Gastroesophageal sphincter (tissue), 4 donors: ENCODE measurements at places on chromosomes 7 and 10. TPM values are rescaled to one million over a fixed set of nuclear protein-coding genes. Genes with fewer than 3 reads are reported as not detected.

The TUBB8 gene
- total RNA-seq: not detected

The NEUROD6 gene
- total RNA-seq: not detected

The SLC18A3 gene
- total RNA-seq: 1.7 TPM

The FOXI2 gene
- not detected for total RNA-seq

The SEMA3C gene
- total RNA-seq: 115 TPM

The CPA1 gene
- not detected for total RNA-seq

The TET1 gene
- 12.4 TPM for total RNA-seq

The TMEM254 gene
- 7.8 TPM for total RNA-seq

The CH25H gene
- 16.8 TPM for total RNA-seq

The ATP5MK gene
- total RNA-seq: 463 TPM

The ABCB1 gene
- total RNA-seq: 10.5 TPM

The BEND7 gene
- total RNA-seq: 23.4 TPM

The SVOPL gene
- not detected for total RNA-seq

The ASAH2 gene
- total RNA-seq: 0.62 TPM

The P4HA1 gene
- total RNA-seq: 25.2 TPM

The CREB5 gene
- total RNA-seq: 7.8 TPM

The DDC gene
- total RNA-seq: not detected

The OR9A2 gene
- total RNA-seq: not detected

The SPDYE8 gene
- total RNA-seq: not detected

The PTPN20 gene
- 4.2 TPM for total RNA-seq

The MKX gene
- total RNA-seq: 15.3 TPM

The SLC26A5 gene
- total RNA-seq: not detected

The PRRT4 gene
- total RNA-seq: 0.79 TPM

The PRSS37 gene
- not detected for total RNA-seq

The MNX1 gene
- total RNA-seq: not detected

The ITGB8 gene
- 34.2 TPM for total RNA-seq

The A1CF gene
- total RNA-seq: not detected
